Mononuclear cell (primary cell): ENCODE measurements at places on chromosomes 2 and 18. TPM values are rescaled to one million over a fixed set of nuclear protein-coding genes. Genes with fewer than 3 reads are reported as not detected.

RGPD4 gene
- total RNA-seq, result 0.10 TPM

IL1F10 gene
- total RNA-seq, result not detected

MC4R gene
- not detected for total RNA-seq

KIAA2012 gene
- total RNA-seq, result not detected

EFEMP1 gene
- total RNA-seq, result 0.42 TPM

NDUFS1 gene
- total RNA-seq, result 41.1 TPM

LRRC30 gene
- not detected for total RNA-seq

L3MBTL4 gene
- total RNA-seq, result 3.0 TPM

TRABD2A gene
- 96.0 TPM for total RNA-seq

SH3BP4 gene
- total RNA-seq, result 1.4 TPM

GCKR gene
- not detected for total RNA-seq

CCT7 gene
- total RNA-seq, result 66.3 TPM

LAMA1 gene
- total RNA-seq, result not detected

TTN gene
- total RNA-seq, result 47.6 TPM

GCG gene
- total RNA-seq, result not detected

UGT1A10 gene
- total RNA-seq, result not detected

TCF4 gene
- total RNA-seq, result 27.5 TPM
